ENCODE measurements at places on chromosomes 6 and 20. TPM values are rescaled to one million over a fixed set of nuclear protein-coding genes. Genes with fewer than 3 reads are reported as not detected.

- DNase-seq, result peak; percentile 73
These were observed 14.3 kb upstream of the SPAG4 start for GRCh38 chr20:35600993-35601973.

FRS3 gene
- total RNA-seq, result 0.74 TPM

ZKSCAN3 gene
- 2.5 TPM for total RNA-seq

DNA sequence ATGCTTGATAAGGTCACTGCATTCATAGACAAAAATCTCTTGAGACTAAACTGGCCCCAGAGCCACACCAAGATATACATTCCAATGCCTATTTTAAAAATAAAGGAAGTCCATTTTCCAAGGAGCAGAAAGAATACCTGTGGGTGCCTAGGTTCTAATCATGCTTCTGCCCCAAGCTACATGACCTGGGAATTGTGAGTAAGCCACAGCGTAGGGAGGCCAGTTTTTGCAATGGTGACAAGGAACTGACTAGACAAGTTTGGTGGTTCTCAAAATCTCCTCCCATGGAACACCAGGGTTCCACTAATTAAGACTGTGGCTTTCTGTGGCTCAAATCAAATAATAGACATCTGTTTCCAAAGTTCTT lies 83.3 kb downstream of the GMDS start:
- peak; percentile 48 for DNase-seq

GRCh38 chr20:56454754-56455153 lies 13.7 kb upstream of the RTF2 start:
- DNase-seq, result no peak

TNF gene
- 4.0 TPM for total RNA-seq

PLEKHG1 gene
- 2.8 TPM for total RNA-seq

CST7 gene
- not detected for total RNA-seq

DNA sequence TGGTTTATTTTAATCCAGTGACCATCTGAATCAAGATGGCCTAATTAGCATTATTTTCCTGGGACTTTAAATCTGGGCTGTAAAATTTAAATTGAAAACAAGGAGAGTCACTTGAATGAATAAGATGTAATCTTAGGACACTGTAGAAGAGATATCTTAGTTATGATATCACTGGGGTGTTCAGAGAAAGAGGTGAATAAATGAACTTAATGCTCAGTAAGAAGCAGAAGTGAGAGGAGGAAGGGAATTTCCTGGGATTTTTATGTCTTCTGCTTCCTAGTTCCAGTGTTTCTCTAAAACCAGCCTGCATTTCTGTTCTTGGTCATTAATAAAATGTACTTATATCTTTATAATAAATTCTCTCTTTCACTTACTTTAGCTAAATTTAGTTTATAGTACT lies 136.8 kb upstream of the PTPRK start:
- no peak for DNase-seq

NT5E gene
- 139 TPM for total RNA-seq

DNA sequence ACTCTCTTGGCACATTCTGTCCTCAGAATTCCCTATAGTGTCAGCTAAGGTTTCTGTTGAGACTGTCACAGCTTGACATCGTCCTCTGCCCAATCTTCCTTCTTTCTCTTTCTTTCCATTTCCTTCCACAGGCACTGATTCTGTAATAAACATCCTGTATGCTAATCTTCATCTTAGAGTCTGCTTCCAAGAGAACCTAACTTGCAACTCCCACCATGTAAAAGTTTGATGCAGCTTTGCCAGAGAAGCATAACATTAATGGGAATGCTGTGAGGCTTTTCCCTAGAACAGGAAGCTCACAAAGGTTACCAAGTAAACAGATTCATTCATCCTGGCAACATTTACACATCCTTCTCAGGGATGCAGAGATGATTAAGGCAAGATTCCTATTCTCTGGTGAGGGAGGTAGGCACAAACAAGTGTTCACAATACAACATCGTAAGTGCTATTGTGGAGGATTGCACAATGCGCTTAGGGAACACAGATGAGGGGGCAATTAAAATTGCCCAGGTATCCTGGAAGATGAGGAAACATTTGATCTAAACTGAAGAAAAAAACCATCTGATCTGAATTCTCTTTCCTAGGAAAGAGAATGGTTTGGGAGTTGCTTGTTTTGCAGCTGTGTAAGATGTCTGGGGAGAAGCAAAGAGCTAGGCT lies 74.7 kb downstream of the GRM1 start:
- no peak for DNase-seq

- DNase-seq, result peak; percentile 27
These were observed 162.5 kb downstream of the CDH4 start for GRCh38 chr20:61414455-61414991.

SPTLC3 gene
- 10.0 TPM for total RNA-seq

GRCh38 chr6:26158076-26158580 lies 70.9 kb downstream of the HFE start:
- peak; percentile 95 for DNase-seq

DNA sequence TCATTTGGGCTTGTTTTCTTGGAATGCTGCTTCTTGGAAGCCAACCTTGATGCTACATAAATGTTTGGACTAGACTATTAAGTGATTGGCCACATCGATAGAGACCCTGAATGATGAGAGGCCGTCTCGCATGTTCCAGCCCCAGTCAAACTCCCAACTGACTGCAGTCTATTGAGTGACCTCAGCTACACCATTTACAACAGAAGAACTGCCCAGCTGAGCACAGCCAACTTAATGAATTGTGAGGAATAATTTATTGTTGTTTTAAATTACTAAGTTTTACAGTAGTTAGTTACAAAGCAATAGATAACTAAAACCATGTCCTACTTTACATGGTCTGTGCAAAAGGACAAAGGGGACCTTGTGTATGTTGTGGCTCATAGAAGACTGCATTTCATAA lies 63.0 kb downstream of the PLCB4 start:
- no peak for DNase-seq

GRCh38 chr6:30013291-30013922 lies 47.7 kb upstream of the POLR1H start:
- DNase-seq, result no peak

GRCh38 chr6:71367756-71368155 lies 79.1 kb downstream of the OGFRL1 start:
- DNase-seq, result no peak

DNA sequence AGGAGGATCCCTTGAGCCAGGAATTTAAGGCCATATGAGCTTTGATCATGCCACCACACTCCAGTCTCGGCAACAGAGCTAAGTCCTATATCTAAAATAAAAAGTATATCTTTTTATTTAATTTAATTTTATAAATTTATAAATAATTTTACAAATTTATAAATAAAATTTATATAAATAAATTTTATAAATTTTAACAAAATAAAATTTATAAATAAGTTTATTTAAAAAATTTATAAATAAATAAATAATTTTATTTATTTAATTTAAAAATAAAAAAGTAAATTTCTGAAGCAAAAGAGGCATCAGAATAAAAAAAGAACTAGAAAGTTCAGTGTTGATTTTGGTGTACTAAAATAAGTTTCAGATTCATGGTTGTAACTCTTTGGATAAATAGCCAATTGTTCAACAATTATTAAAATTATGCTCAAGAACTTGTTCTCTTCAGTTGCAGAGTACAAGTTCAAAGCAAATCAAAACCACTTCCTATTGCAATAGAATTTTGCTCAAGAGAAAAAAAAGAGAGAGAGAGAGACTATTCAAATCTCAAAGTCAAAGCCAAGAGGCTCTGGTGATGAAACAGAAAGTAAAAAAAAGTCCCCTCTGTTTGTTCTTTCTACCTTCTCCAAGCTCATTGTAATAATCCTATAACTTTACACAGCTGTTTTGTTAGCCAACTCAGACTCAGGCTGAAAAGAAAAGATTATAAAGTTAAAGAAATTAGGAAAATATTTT lies 547.5 kb upstream of the ADGRB3 start:
- DNase-seq, result no peak

DNA sequence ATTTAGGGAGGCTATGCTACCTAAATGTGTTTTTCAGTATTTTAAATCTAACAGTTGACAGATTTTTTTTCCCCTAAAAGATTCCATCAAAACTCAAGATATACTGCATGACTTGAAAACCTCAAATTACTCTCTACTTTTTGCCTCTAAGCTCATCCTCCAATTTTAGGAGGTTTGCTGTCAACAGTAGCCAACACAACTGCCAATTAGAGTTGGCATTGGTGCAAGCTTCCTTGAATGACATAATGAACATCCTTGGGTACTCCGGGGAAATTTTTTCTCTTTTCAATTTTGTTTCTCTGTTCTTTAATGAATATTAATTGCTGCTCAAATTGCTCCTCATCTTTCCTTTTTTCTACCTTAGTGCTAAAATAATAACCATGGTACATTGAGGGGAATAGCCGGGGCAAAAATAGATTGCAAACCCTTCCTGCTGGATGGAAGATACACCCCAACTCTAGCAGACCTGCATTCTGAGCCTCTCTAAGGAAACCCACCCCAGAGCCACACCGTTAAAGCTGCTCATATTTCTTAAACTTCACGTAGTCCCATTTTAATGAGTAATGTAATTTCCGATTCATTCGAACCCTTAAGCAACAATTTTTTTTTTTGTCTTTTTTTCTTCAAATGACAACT lies 34.3 kb downstream of the SLC22A23 start:
- peak; percentile 36 for DNase-seq

- peak; percentile 21 for DNase-seq
These were observed 202.2 kb upstream of the PRND start for GRCh38 chr20:4519534-4519933.

Data from Daoy (cell line).